Fibroblast of pulmonary artery (primary cell): ENCODE measurements at places on chromosomes 4 and X.

GRCh38 chrX:48911412-48912182, at the start of gene SLC35A2:
Gene SLC35A2, minus strand, starts transcription at chrX:48911646. Its CDS starts 10 bp downstream, at chrX:48911636.
- peak; percentile 65 for DNase-seq

- no peak for DNase-seq
Observed at GRCh38 chr4:107780665-107781064, 44.1 kb upstream of the SGMS2 start.

DNA sequence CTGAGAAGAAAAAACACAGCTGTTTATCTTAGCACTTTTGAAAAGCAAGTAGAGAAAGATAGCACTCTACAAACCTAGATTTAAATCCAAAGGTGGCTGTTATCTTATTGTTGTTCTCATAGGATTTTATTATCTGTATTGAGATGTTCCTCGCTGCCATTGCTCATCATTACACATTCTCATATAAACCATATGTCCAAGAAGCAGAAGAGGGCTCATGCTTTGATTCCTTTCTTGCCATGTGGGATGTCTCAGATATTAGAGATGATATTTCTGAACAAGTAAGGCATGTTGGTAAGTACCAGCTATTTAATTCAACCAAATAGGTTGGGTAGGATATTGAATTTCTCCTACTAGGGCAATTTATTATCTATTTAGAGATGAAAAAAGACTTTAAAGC, 16.4 kb downstream of the TMEM184C start:
- no peak for DNase-seq

DNA sequence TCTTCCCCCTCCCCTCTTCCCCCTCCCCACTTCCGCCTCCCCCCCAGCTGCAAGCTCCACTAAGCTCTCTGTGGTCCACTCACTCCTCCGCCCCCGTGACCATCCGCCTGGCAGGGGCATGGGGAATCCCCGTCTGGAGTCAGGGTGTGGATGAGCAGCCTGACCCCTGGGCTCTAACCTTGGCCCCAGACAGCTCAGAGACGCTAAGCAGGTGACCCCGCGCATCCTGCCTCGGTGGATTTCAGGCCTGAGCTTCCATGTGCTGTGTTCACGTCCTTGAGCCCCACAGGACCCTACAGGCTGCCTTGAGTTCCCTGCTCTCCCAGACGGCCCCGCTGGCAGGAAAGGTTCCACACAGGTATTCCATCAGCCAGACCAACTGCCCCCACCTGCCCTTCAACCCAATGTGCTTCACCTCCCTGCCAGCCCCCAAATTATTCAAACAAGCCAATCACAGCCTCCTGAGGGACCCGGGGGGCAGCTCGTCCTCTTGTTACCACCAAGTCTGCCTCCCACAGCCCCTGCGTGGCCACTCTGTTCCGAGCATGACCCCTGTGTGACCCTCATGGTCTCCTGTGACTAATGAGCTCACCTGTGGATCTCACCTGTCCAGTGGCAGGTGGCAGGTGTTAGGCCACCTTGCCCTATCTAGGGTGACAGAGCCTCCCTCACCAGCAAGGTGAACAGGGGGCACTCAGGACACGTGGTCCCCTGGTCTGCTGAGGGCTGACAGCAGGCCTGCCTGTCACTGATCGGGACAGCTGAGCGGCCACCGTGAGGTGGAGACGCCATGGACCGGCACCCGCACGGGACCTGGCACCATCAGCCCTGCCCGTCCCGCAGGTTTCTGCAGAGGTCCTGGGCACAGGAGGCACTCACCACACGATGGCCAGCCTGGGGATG, 73.2 kb upstream of the MXD4 start:
- no peak for DNase-seq

DNA sequence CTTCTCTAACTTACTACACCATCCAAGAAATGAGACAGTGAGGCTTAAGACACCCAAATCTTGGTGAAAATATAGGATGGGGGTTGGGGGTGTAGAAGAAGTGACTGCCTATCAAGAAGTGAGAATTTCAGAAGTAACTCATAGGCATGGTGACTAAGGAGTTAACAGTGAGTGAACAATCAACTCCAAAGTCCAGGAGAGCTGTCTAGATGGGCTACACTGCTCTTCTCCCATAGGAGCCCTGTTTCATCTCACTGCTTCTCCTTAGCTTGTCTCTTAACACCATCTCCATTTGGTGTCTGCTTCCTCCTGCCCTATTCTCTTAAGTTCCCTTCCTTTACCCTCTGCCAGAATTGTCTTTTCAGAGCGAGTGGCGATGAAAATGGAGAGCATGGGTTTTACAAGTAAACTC, 22.7 kb downstream of the FABP2 start:
- peak; percentile 18 for DNase-seq

- DNase-seq = no peak
Observed at GRCh38 chr4:156193106-156193505, 239.4 kb upstream of the CTSO start.

- DNase-seq = peak; percentile 14
Observed at GRCh38 chrX:130799393-130799792, 103.6 kb downstream of the ENOX2 start.

- no peak for DNase-seq
Observed at GRCh38 chr4:8710416-8710815, 117.9 kb downstream of the CPZ start.

- no peak for DNase-seq
Observed at GRCh38 chrX:133804072-133804471, 181.3 kb downstream of the GPC3 start.

DNA sequence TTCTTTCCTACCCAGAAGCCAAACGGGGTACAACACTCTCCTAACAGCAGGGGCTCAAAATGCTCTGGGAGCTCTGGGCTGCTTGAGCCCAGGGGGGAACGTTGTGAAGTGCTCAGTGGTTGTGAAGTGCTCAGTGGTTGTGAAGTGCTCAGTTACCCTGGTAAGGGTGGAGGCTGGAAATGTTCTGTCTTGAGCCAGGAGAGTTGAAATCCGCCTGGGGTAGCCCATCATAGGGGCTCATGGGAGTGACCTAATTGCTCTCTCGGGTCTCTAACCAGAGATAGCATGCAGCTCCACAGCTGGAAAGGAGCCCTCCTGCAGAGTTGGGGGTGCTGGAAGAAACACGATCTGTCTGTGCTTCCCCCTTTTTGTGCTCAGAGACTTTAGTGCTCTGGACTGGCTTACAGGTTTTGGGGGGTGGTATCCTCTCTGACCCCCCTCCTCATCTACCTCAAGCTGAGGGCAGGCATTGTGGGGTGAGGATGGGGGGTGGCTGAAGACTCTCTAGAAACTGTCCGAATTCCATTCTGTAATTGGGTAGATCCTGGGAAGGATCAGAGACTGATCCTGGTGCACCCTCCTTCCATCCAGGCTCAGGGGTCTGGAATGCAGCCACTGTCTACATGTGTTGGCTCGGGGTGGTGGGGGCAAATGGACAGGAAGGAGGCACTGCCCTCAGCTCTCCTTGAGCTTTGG, 2.7 kb downstream of the EFNB1 start:
- DNase-seq = no peak

- DNase-seq = peak; percentile 15
Observed at GRCh38 chr4:137083571-137084135, 448.6 kb downstream of the PCDH18 start.

DNA sequence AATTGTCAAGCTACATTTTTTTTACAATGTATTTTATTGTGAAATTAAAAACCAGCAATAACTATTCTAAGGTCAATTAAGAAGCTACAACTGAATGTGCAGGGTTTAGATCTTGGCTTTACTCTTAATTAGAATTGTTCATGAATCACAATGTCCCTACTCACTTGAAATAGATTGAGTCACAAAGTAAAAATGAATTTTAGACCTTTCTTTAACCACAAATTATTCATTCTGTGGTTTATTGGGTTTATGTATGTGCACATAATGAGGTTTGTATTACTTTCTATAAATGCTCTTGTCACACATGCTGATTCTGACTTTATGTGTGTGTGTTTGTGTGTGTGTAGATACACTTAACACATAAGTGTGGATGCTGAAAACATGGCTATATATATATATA, 647.0 kb upstream of the AADAT start:
- no peak for DNase-seq

DNA sequence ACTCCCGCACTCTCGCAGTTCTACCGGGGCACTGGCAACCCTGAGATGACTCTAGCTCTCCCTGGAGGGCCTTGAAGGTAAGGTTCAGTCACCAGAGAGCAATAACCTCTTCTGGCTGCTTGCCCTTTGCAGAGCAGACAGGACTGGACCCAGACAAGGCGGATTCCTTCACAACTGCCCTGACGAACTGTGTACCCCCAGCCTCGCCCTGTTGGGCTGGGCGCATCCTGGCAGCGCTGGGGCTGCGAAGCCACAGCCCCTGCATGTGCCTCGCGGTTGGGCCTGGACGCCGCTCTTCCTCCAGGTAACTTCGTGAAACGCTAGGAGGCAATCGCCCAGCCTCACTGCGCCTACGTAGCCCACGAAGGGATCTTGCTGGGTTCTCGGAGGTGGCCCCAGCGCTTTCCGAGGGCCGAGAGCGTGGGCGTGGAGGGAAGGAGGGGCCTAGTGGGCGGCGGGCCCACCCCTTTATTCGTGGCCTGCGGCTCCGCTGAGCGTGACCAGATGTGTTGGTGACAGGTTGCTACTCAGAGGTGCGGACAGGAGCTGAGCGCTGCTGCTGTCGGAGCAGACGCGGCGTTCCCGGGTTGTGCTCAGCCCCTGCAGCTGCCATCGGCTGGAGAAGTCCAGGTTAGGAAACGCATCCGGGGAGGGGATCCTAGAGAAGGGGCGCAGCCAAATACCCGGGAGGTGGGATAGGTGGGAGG, 1.9 kb upstream of the MAMLD1 start:
- peak; percentile 24 for DNase-seq

- DNase-seq = peak; percentile 72
Observed at GRCh38 chr4:174631901-174632758, 109.8 kb upstream of the HPGD start.

- no peak for DNase-seq
Observed at GRCh38 chrX:68304602-68305001, 128.7 kb downstream of the OPHN1 start.

DNA sequence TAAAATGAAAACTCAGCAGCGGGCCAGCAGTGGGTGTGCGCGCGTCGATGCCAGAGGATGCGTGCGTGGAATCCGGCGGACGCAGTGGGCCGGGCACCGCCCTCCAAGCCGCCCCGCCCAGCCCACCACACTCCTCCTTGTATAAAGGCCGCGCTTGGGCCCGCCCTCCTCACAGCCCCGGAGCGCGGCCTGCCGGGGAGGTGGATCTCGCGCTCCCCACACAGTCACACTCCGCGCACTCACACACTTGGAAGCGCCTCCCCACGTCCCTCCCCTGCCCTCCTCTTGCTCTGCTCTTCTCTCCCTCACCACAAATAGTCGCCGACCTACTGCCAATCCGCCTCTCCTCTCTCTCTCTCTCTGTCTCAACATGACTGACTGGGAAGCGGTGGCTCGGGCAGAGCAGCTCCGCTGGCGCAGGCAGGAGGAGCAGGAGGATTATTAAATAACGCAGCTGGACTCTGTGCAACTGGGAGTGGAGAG, at the start of gene CCSER1:
CCSER1 (plus strand) TSS at position 172 of the 483 bp plus-strand sequence.
- peak; percentile 40 for DNase-seq

GRCh38 chr4:98444371-98444770, 183.2 kb downstream of the RAP1GDS1 start:
- no peak for DNase-seq

DNA sequence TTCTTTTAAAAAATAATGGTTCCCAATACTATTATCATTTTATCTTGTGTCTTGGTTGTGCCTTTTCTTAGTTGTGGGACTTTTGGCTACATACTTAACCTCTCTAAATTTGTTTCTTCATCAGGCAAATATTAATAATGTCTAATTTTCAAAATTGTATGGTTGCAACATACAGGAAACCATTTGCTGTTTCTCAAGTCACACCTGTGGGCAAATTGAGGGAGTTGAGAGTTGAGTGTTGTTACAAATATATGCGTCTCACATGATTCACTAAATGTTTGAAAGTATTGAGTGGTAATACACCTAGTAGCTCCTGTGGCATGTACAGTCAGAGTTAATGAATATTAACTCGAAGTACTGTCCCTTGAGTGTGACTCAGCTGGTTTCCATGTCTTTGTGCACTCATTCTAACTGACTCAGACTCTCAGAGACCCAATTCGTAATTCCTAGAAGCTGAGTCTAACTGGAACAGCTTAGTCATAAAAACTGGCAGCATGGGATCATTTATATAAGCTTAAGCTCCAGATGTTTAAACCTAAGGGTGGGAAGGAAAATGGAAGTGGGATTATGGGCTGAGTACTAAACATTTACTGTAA, 802.4 kb downstream of the TRIML1 start:
- DNase-seq = peak; percentile 74

GRCh38 chr4:186717556-186717955, 6.1 kb downstream of the FAT1 start:
- no peak for DNase-seq

- peak; percentile 52 for DNase-seq
Observed at GRCh38 chr4:52576961-52577623, 82.0 kb downstream of the USP46 start.

- DNase-seq = no peak
Observed at GRCh38 chr4:53832549-53832948, 231.9 kb downstream of the CHIC2 start.

GRCh38 chrX:18933617-18934016, 50.3 kb downstream of the PHKA2 start:
- DNase-seq = no peak

DNA sequence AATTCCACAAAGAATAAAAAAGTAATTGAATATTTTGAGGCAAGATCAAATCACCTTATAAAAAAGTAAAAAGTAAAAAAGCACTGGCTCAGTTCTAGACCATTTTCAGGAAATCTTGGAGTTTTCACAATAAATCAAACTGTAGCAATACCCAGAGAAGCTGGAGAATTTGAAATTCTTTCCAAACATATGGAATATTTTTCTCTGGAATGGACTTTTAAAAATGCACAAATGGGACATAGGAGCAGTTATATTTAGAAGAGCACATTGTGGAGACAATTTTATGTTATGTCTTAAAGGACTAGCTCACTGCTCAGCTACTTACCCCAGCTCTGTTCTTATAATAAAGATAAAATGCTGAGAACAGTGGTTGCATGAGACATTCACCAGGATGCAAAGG, 211.9 kb upstream of the KIT start:
- DNase-seq = no peak

DNA sequence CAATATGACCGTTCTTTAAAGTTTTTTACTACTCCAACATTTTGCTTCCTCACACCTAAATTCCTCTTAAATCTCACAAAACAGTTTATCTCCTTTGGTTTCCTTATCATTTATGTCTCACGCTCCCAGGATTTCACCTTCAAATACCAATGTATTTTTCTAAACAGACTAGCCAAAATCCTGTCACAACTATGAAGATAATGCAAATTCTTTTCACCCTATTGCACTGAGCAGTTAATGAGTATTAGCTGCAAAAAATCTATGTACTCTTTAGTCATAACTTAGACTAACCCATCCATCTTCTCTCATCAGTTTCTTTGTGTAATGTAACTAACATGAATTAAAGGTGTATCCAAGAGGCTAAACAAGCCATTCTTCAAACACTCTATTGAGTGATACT, 151.3 kb downstream of the COMMD8 start:
- peak; percentile 11 for DNase-seq

- DNase-seq = no peak
Observed at GRCh38 chr4:121773883-121774282, 8.9 kb upstream of the SMIM43 start.
